ENCODE measurements at places on chromosomes 12 and 14.

GRCh38 chr12:120853188-120853587, 51.0 kb downstream of the SPPL3 start:
- no peak for DNase-seq

GRCh38 chr12:122356192-122356635, 66.3 kb downstream of the CLIP1 start:
- no peak for DNase-seq

GRCh38 chr14:72420749-72421474, 473.0 kb downstream of the DPF3 start:
- DNase-seq, result peak; percentile 39

GRCh38 chr12:1325666-1326065, 268.7 kb downstream of the FBXL14 start:
- no peak for DNase-seq

GRCh38 chr12:30211743-30212142, 428.0 kb upstream of the TMTC1 start:
- no peak for DNase-seq

DNA sequence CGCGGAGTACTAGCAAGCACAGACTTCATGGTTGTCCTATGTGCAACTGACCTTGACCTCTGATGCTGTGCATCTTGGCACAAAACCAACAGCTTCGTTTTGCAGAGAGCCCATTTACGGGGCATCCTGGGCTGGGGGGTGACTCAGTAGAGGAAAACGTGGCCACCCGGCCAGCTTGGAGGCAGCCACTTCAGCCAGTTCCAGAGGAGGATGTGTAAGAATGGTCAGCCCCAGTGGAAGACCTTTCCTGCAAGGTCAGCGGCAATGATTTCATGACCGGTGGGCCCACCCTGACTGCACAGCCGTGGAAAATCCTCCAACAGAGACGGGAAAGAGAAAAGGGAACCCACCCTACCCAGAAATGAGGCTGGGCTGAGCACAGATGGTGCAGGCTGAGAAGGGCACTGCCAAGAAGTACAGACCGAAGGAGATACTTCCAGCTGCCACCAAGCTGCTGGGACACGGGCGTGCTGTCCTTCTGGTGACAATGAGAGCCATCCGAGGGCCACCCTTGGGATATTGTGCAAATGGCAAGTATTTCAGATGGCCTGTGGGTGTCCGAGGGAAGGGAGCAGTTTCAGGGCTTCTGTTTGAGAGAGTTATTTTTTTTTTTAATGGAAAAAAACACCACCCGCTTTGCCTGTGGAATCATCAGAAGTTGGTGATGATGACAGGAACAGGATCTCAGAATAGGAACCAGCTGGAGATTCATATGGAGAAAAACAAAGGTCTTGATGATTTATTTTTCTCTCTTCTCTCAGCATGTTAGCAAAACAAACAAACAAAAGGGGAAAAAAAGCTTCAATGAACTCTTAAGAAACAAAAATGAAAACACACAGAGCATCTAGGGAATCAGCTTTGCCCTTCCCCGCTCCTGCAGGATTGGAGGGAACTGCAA, 120.2 kb upstream of the RFLNA start:
- no peak for DNase-seq

DNA sequence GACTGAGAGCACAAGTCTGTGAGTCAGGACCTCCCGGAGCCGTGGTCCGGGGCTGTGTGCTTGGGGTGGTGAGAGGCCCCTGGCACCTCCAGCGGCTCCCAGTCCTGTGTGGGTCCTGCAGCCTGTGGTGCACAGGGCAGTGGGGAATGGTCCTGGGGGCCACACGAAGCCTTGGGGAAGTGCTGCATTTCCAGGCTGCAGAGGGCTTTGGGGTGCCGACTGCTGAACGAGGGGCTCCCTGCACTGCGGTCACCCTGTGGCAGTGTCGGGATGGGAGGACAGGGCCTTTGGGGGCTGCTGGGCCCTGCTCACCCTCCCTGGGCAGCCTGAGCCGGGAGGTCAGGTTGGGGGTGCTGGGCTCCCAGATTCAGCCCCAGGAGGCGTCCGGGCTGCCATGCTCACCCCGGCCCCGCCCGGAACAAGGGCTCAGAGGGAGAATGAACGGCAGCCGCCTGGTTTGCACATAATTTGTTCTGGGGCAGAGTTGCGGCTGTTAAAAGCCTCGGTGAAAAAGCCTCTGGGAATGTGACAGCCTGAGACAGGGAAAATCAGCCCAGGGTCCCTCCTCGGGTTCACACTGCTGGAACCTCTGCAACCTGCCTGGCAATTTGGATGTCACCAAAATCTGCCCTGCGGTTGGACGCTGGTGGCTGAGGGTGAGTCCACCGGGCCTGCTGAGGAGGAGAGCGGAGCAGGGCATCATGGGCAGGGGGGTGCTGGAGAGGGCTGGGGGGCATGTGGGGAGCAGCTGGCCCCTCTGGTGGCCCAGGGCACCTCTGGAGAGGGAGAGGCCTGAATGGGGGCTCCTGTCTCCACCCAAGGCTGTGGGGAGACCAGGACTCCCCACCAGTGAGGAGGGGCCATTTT, 109.2 kb downstream of the KIF26A start:
- no peak for DNase-seq

Data from stimulated activated CD8-positive, alpha-beta memory T cell treated with anti-CD3 and anti-CD28 coated beads, Interleukin-7, amount 100 ng/mL, for 48 hours (primary cell).